HL-60 (cell line): ENCODE measurements at places on chromosomes 7 and 10.

GRCh38 chr7:74483402-74484336, 30.0 kb downstream of the GTF2IRD1 start:
- no peak for DNase-seq

DNA sequence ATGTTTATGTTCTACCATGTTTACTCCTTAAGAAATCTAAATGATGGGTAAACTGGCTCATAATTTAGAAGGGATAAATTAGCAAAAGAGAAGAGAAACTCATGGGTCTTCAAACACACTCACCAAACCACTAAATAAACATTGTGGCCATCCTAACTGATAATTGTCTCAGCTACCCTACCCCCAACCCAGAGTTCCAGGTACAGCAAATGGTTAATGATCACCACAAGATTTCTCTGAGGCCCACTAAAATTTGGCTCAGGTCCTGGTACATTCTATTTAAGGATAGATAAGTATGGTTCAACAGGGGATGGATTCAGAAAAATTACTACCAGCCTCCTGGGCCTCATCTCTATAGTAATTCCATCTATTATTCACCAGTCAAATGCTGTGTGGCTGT, 21.4 kb downstream of the SLC25A13 start:
- DNase-seq, result no peak

DNA sequence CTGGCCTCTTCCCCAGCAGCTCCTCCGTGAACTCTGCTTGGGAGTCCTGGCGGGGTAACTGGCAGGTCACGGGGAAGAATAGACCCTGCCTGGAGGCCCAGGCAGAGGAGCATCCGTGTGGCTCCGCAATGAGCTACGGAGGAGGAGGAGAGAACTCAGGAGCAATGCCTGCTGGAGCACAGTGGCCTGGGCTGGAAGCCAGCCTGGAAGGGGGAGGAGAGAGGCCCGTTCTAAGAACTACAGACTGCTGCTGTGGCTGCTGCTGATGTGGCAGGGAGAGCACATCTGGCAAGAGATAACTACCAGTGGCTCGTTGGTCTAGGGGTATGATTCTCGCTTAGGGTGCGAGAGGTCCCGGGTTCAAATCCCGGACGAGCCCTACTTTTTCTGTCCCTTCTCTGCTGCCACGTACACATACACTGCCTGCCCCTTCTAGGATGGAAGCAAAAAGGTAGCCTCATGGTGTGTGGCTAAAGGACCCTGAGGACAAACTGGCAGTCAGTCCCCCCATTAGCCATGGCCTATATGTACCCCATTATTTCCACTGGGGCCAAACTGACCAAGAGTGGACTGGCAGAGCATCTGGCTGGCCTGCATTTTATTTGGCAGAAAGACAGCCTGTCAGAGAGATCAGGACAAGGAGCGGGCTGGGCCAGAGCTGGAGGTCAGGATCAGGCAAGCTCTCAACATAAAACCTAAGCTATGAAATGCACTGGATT, 7.7 kb upstream of the OPN1SW start:
- DNase-seq, result no peak

- DNase-seq, result no peak
These were observed 33.2 kb upstream of the PAPSS2 start for GRCh38 chr10:87626422-87626892.

DNA sequence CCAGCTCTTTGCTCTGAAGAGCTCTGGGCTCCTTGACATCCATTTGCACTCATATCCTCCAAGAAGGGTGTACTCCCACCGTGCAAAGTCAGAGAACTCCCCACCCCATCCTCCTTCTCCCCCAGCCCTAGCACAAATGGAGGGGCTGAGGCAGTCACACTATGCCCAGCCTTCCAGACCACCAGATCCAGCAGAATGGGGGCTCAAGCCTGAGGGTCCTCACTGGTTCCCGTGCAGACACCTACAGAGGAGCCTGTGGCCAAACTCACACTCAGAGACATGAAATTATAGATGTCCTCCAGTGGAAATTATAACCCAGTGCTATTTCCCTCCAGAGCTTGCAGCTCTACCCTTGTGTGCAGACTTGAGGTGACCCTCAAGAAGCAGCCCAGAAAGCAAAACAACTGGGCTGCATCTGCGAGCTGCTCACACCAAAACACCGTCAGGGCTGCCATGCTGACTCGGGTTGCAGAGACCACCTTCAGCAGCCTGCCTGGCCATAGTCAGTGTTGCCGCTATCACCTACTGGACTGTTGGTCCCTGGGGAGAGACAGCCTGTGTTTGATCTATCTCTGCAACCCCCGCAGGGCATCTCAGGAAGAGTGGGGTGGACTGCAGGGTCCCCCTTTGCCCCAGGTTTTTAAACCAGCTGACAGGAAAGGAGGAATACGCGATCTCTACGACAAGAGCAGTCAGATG, 7.4 kb downstream of the ZNF488 start:
- DNase-seq, result no peak

DNA sequence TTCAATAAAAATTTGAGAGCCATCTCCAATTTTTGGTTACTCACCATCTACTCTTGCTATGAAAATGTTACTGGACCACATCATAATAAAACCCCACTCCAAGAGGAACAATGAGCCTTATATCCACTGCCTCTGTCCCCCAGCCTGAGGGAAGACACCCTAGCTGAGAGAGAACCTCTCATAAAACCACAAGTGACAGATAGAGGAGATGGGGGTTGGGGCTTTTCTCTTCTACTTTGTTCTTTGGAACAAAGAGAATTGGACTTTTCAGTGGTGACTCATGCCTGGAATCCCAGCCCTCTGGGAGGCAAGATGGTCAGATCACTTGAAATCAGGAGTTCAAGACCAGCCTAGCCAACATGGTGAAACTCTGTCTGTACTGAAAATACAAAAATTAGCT, 27.6 kb upstream of the TAS2R16 start:
- DNase-seq, result no peak

DNA sequence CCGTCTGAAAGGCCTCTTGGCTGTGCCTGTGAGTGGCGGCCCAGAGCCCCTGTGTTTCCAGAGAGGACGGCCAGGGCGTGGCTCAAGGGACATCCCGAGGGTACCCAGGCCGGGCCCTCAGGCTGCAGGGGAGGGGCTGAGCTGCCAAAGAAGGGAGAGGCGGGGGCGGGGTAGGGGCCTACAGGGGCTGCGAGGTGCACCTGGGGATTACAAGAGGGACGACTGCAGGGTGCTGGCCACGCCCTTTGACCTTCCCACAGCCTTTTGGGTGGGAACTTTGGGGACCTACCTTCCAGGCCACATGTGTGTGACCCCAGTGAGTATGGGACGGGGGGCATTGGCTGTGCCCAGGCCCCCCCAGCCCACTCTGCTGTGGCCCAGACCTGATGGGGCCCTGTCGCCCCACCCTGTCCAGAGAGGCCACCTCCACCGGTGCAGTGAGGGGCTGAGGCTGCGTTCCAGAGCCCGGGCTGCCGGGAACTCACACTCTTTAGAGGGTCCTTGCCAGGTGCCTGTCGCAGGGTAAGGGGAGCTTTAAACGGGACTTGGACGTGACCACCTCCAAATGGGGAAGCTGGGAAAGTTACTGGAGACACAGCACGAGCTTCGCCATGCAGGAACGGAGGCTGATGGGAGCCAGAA, 19.0 kb upstream of the NKX6-2 start:
- no peak for DNase-seq

GRCh38 chr10:69973678-69974077, 79.0 kb upstream of the MACROH2A2 start:
- no peak for DNase-seq

GRCh38 chr7:137755846-137756651, 90.7 kb downstream of the DGKI start:
- no peak for DNase-seq

DNA sequence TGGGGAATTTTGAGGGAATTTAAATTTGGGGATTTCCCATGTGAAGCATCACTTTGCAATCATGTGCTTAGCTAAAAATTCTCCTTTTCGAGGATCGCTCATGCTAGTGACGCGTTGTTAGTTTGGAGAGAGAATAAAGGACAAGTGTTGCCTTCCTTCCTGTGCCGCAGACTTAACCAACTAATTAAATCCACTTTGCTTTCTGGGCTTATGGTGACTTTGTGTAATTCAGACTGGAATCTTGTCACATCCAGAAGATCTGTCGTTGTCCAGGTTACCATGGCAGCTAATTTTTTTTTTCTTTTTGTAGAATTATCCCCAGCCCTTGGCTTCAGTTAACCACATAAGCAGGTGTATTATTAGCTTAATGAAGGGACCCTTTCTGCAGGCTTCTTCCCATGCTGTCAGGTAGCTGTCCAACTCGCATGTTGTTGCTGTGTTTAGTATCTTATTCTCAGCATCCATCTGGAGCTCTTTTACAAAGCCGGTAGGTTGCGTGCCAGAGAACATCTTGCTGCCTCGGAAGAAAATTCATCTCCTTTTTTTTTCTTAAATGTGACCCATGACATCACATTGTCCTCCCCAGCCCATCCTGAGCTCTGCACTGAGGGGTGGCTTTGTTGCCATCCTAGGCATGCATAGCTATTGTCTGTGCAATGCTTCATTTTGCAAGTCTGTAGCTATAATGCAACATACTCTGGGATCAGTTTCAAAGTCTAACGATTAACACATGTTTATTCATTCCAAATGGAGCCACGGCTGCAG, 47.2 kb upstream of the NRP1 start:
- DNase-seq, result no peak

DNA sequence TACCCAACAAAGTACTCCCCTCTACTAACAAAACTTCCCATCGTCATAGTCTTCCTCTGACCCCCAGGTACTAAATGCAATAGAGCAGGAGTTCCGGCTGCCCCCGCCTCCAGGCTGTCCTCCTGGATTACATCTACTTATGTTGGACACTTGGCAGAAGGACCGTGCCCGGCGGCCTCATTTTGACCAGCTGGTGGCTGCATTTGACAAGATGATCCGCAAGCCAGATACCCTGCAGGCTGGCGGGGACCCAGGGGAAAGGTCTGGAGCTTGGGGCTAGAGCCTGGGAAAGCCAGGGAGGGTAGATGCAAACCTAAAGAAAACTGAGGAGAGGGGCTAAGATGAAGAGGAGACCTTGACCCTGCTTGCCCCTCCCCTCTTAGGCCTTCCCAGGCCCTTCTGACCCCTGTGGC, 15.3 kb downstream of the EPHB6 start:
- no peak for DNase-seq

DNA sequence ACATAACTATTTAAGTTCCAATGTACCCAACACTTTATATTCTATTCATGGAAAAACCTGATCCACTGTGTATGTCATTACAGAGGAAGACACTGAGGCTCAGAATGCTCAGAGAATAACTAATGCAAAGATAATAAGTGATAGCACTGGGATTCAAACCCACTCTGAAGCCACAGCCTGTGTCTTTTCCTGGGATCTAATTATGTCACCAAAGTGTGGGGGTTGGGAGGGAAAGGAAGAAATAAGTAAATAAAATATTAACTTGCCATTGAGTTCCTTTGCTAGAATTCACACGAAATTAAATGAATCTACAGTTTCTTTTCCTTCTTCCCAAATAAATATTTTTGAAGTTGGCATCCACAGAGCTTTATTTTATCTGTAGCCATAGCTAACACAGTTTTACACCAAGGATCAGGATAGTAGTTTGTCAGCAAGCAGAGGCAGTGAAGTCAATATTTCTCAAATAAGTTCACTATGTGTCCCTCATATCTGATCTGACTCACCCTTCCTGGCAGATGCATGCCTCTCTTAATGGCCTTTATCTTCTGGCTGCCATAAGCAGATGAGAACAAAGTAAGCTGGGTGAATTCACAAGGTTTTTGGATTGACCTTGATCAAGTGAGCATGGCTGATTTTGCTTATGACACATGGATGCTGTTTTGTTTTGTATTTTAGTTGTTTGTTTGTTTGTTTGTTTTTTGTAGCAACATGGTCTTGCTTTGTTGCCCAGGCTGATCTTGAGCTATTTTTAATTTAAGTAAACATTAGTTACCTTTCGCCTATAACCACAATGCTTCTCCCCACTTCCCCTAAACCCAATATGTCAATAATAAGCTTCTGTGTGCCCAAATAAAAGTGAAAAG, 6.3 kb downstream of the RAPGEF5 start:
- DNase-seq, result no peak

DNA sequence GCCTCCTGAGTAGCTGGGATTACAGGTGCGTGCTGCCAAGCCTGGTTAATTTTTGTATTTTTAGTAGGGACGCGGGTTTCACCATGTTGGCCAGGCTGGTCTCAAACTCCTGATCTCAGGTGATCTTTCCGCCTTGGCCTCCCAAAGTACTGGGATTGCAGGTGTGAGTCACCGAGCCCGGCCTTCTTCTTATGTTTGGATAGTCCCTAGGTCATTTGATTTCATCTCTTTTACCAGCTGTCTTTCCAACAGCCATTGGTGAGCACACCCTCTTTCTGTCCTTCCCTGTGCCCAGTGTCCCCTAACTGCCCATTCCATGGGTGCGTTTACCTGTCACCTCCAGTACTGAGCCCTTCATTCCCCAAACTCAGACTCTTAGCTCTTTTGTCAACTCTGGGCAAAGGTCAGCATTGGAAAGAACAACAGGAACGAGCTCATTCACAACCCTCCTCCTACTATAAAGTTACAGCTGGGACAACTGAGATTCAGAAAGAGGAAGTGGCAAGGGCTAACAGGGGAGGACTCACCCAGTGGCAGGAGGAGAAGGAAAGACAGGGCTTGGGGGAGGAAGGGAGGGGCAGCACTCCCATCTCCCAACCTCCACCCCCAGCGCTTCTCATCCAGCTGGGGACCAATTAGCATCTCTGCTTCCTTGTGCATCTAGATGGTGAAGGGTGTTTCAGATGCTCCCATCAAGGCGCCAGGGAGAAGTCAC, 5.6 kb downstream of the SSC4D start:
- DNase-seq, result peak; percentile 83

GRCh38 chr7:137935884-137936508, 65.9 kb downstream of the CREB3L2 start:
- DNase-seq, result peak; percentile 88

DNA sequence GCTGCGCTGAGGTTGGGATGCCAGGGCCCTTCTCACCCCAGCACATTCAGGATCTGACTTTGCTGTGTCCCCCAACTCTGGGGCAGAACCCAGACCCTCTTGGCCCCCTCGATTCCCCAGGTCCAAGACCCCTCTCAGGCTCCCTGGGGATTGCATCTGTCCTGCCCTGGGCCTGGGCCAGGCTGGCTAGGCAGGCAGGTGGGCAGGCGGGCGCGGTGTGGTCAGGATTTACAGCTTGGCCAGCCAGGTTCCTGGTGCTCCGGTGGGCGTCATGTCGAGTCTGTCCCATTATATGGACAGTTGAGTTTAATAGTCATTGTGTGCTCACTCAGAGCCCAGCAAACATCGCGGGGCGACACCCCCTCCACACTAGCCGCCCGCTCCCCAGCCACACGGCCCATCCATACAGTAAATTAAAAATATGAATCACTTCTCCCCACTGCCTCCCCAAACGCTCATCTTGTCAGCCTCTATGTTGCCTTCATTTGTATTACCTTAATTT, 23.5 kb downstream of the POLL start:
- DNase-seq, result no peak

DNA sequence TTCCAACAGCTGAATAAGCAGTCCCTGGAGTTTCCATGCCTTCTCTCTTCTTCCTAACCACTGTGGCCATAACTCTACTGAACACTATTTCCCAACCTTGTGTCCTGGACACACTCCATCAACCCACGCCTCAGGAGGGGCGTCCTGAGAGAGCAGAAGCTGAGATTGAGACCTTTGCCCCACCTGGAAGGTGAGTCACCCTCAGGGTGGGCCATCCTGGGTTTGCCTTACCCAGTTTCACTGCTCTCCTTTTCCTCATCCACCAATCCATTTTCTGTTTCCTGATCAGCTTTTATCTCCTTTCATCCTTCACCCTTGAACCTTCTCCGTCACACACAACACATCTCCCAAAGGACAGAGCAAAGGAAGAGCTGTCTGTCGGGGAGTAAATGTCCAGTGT, 91.4 kb downstream of the TMEM130 start:
- DNase-seq, result no peak

GRCh38 chr10:70496341-70497119, 18.0 kb downstream of the PALD1 start:
- DNase-seq, result no peak

GRCh38 chr10:128318366-128318765, 192.1 kb upstream of the MKI67 start:
- no peak for DNase-seq
